ENCODE measurements at places on chromosomes 7 and 10.

DNA sequence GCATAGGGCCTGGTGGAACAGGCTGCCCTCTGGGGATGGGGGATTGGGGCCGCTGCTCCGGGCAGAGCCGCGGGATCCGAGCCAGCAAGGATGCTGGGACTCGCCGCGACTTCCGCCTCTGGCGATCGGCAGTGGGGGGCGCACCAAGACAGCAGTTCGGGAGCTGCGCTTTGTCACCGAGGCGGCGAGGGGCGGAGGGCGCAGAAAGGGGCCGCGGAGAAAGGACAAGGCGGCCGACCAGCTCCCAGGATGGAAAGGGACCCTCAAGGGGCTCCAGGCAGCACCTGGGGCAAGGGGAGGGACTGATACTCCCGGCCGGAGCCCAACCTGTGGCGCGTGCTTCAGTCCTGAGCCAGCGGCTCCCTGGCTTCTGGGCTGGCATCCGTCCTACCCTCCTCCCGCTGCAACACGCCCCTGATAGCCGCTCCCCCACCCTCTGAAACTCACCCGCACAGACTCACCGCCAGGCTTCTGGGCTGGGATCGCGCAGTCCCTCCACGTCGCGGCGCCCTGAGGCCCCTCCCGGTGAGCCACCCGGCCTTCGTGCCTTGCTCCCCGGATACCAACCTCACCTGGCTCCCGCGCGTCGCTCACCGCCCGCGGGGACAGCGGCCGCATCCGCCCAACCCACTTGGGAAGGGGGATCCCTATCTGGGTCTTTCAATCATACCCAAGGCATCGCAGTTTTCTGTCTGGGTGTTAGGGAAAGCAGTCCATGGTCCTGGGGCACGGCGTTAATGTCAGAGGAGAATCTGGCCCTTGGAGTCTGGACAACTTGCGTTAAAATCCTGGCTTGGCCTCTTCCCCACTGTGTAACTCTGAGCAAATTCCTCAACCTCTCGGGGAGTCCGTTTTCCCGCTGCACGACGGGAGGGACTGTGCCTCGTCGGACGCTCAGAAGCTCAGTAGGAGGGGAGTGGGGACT is 7.0 kb upstream of the EVX1 start:
- no peak for DNase-seq

DNA sequence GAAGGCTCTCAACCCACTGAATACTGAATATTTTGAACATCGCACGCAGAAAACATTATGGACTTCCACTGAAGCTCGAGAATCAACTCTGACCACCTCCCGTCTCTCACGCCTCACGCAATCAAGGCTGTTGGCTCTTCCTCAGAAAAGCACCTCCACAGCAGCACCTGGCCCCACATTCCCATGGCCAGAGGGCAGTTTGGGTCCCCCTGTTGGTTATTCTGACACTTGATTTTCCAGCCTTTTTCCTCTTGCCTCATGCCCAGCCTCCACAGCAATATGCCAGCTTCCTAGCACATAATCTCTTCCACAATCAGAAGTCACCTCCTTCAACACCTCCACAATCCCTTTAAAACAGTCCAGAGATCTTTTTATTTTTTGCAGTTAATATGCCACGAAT is 55.9 kb downstream of the SVOPL start:
- DNase-seq: no peak

- DNase-seq: no peak
Measured at GRCh38 chr7:111312966-111313365, 222.0 kb downstream of the LRRN3 start.

GRCh38 chr10:10589540-10590303 is 427.9 kb upstream of the CELF2 start:
- no peak for DNase-seq

DNA sequence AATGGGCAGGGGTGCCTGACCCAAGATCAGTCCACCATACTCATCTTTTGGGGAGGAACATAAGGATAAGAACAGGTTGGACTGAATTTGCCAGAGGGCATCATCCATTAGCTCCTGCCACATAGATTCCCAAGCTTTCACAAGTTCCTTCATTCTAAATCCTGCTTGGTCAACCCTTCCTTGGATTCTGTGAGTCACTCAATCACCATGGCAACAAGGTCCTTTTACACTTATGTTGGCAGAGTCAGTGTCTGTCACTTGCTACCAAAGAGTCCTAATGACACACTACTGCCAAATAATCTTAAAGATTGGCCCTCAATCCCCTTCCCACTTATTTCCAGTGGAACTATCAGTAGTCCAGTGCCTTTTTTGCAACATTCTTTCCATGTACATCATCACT is 5.0 kb upstream of the LGI1 start:
- no peak for DNase-seq

DNA sequence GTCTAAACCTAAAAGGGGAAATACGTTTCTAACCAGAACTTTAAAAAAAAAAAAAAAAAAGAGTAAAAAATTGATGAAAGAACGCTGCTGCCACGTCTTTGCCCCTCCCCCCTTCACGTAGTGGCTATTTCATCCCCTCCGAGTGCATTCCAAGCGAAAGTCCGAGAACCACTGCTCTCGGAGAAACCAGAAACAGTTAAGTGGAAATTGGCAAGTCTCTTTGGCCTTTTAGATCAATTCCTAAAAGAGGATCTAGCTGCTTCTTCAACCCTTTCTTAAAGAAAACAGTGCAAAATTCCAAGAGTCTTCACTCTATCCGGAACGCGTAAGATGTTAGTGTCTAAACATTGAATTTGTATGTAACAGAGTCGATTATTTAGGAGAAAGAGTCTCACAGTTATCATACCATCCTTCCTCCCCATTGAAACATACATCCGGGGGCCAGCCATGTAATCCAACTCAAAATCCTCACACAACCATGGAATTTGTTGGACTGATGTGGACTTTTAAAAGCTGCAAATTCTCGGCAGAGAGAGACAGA is 1.1 kb downstream of the P4HA1 start:
- peak; percentile 31 for DNase-seq

GRCh38 chr10:15526754-15527153 is 155.7 kb upstream of the FAM171A1 start:
- DNase-seq: no peak

DNA sequence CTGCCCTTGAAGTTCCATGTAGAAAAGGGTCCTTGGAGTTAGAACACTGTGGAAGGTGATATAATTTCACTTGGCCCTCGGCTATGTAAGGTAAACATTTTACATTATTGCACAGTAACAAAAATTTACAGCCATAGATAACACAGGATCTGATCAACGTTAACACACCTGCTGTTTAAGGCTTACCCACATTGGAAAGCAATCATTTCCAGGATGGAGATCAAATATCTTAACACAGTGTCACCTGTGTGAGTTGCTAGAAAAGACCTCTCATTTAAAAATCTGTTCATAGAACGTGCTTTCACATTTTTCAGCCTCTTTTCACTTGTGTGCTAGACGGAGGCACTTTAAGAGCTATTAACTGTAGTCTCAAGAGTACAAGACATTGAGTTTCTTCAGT is 1.9 kb downstream of the TMEM229A start:
- no peak for DNase-seq

- DNase-seq: no peak
Measured at GRCh38 chr7:81419731-81420130, 350.1 kb downstream of the HGF start.

DNA sequence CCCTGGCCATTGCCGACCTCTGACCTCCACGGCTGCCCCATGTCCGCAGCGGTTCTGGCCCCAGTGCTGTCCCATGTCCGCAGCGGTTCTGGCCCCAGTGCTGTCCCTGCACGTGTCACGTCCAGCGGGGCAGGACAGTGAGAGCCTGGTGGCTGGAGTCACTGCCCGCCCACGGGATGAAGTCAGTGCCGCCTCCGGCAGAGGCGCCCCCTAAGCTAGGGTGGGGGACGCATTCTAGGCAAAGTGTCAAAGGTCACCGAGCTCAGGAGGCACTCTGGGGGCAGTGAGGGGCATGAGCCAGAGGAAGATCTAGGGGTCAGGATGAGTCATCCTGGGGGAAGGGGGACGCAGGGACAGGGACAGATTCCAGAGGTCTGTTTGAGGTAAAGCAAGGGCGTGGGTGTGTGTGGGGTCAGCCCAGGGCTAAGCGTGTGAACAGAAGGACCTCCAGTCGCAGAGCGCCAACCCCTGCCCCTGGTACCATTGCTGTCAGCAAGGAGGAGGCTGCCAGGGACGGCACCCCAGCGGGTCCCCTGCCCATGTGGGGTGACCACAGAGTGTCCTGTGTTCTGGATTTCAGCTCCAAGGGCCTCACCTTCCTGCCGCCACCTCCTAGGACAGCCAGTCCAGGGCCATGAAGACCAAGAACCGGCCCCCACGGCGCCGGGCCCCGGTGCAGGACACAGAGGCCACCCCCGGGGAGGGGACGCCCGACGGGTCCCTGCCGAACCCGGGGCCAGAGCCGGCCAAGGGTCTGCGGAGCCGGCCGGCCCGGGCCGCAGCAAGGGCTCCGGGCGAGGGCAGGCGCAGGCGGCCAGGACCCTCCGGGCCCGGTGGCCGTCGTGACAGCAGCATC is 665 bp downstream of the BHLHA15 start:
- DNase-seq: no peak

DNA sequence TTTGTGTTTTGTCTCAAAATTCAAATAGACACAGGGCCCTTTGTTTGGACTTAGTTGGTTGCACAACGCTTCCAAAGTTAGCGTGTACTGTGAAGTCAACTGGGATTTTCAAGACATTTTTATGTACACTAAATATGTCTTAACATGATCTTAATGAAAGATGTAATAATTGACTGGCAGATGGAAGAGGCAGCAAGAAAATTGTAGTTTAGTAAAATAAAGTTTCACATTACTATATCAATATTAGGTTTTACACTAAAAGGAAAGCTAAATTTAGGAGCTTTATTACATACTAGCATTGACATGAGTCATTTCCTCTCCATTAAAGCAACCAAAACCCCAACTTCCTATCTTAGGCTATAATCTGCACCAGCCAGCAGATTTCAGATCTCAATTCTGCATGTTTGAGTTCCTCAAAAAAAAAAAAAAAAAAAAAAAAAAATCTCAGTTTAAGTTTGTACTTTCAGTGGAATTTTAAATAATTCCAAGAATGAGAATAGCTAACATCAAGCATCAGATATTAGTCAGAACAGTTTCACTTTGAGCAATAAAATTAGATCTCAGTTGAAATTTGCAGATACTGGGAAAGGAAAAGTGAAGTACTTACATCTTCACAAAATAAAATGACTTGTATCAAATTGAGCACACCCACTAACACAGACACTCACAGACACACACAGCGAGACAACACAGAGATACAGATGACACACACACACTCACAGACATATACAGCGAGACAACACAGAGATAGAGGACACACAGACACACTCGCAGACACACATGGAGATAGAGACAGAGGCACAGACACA is 346.6 kb upstream of the KLF6 start:
- peak; percentile 90 for DNase-seq

- no peak for DNase-seq
Measured at GRCh38 chr7:34603711-34604444, 54.1 kb upstream of the NPSR1 start.

DNA sequence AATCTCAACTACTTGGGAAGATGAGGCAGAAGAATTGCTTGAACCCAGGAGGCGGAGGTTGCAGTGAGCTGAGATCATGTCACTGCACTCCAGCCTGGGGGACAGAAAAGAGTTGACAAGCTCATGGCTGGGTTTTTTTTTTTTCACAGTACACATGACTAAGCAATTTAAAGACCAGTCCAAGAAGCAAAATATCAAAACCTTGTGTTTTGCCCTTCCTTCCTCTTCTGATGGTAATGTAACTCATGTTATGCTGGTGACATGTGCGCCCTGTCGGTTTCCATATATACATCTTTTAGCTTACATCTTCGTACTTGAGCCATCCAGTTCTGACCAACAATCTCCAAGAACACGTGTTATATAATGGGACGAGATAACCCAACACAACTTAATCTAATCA is 237.7 kb upstream of the PLXDC2 start:
- no peak for DNase-seq

- no peak for DNase-seq
Measured at GRCh38 chr10:28769091-28769604, 91.8 kb downstream of the BAMBI start.

DNA sequence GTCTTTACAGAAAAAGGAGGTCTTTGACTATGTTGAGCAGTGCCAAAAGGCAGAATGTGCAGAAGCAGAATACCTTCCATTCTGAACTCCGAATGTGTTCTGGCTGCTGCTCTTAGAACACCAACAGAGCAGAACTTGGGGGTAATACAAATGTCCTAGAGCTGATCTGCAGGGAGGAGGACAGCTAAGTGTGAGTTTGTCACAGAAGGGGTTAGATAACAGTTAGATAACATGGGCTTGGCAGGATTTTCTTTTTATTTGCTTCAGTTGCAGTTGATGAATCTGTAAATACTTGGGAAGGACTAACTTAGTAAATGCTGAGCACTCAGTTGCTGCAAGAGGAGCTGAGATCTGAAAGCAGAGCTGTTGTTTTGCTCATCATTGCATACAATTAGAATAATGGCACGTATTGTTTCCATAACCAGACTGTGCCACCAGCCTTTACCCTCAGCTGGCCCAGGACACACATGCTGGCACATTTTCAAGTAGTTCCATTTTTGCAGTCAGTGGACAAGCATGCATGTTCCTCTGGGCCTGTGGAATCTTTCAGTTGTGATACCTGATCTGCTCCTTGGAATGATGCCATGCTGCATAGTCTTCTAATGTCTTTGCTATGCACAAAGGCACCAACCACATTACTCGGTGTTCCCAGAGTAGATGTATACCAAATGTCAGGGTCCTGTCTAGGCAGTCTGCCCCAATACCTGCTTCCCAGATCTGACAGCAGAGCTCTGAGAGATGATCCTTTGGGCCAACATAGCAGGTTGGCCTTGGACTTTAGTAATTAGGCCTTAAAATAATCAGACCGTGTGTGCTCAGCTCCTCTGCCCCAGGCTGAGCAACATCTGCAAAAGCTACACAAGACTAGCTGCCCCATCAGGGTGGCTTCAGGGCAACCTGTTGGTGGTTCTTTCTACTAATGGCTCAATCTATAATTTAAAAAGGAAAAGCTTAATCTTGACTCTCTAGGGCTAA is 55.7 kb downstream of the GSDME start:
- no peak for DNase-seq

DNA sequence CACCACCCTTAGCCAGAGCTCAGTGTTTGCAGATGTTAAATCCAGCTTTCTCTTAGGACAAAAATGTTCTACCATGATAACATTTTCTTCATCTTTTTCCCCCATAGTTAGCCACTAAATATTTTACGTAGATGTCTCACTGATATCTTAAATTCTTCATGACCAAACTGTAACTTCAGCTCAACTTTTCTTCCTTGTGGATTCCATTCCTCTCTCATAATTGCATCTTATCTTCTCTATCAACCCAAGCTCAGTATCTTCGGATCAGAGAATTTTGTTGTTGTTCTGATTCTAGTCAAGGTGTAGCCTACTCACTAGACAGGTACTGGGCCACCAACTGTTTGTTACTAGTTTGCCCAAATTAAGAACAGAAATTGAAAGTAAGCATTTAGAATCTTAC is 60.2 kb downstream of the SHOC2 start:
- DNase-seq: no peak
